ENCODE measurements at places on chromosomes 6 and 20. TPM values are rescaled to one million over a fixed set of nuclear protein-coding genes. Genes with fewer than 3 reads are reported as not detected.

DUSP15 gene
- total RNA-seq, result 0.09 TPM

LRRN4 gene
- total RNA-seq, result 1.0 TPM

HLA-DQA2 gene
- not detected for total RNA-seq

COX4I2 gene
- 0.23 TPM for total RNA-seq

APCDD1L gene
- 3.7 TPM for total RNA-seq

NOL4L gene
- total RNA-seq, result 11.2 TPM

BMP6 gene
- 2.3 TPM for total RNA-seq

GZF1 gene
- total RNA-seq, result 24.7 TPM

PBOV1 gene
- not detected for total RNA-seq

HCK gene
- total RNA-seq, result not detected

NHLRC1 gene
- 1.5 TPM for total RNA-seq

ZSCAN23 gene
- total RNA-seq, result 0.34 TPM

C6orf118 gene
- not detected for total RNA-seq

MYMX gene
- total RNA-seq, result 0.60 TPM

CALHM6 gene
- 0.68 TPM for total RNA-seq

CST4 gene
- total RNA-seq, result not detected

MOCS1 gene
- 7.9 TPM for total RNA-seq

DPPA5 gene
- not detected for total RNA-seq

LST1 gene
- total RNA-seq, result not detected

KHDRBS2 gene
- not detected for total RNA-seq

LRRC73 gene
- 1.5 TPM for total RNA-seq

MOG gene
- not detected for total RNA-seq

TCF21 gene
- total RNA-seq, result 1.5 TPM

MLN gene
- total RNA-seq, result not detected

SIGLEC1 gene
- total RNA-seq, result not detected

FNDC1 gene
- 0.17 TPM for total RNA-seq

RIPOR2 gene
- 35.2 TPM for total RNA-seq

RAD21L1 gene
- total RNA-seq, result not detected
